ENCODE measurements at places on chromosomes 13 and 19.

DNA sequence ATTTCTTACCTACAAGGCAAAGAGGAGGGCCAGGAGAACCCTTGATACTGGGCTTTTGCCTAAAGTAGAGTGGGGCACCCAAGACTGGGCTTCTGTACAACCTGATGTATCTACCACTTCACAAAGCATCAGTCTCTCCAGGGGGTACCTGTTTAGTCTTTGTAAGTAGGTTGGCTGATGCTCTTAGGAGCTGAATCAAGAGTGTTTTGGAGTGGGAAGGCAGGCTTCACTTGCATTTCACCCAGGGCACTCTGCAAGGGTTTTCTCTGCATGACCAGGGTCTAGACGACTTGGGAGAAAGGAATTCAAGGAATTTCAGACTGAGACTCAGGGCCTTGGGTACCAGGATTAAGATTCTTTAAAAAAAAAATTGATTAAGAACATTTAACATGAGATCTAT is 361.5 kb downstream of the RFC3 start:
- DNase-seq: no peak

GRCh38 chr13:44211286-44211685 is 162.3 kb upstream of the SERP2 start:
- no peak for DNase-seq

GRCh38 chr13:50677258-50677657 is 166.2 kb downstream of the DLEU7 start:
- no peak for DNase-seq

- no peak for DNase-seq
These were observed 6.1 kb upstream of the C13orf46 start for GRCh38 chr13:113979791-113980471.

DNA sequence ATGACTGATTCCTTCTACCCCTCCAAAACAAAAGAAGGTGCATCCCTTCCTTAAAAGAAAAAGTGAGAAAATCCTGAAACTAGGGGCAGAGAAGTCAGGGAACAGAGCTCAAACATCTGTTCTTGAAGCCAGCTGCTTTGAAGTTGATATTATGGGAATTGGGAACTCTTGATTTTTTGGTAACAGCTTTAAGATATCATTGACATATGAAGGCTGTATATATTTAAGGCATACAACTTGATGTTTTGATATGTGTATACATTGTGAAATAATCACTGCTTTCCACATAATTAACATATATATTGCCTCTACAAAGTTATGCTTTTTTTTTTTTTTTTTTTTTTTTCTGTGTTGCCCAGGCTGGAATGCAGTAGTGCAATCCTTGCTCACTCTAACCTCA is 117.1 kb downstream of the AKAP11 start:
- no peak for DNase-seq

DNA sequence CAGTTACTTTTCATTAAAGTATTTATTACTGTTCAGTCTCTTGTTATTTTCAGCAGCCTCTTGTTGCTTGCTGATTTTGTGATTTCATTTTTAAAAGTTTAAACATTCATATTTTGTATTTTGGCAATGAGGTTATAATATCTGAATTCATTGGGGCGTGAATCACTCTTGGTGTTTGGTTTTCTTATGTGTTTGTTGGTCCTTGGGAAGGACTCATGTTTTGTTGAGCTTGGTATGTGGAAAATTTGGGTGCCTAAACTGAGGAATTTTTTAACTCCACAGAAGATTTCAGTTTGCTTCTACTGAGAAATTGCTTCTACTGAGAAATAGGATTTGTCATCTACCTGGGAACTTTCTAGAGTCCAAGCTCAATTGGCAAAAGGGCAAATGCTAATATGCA is 38.2 kb downstream of the PDS5B start:
- no peak for DNase-seq

GRCh38 chr13:25528266-25528665 is 156.5 kb downstream of the ATP8A2 start:
- DNase-seq: no peak

- no peak for DNase-seq
These were observed 9.7 kb downstream of the TEX29 start for GRCh38 chr13:111330066-111330610.

DNA sequence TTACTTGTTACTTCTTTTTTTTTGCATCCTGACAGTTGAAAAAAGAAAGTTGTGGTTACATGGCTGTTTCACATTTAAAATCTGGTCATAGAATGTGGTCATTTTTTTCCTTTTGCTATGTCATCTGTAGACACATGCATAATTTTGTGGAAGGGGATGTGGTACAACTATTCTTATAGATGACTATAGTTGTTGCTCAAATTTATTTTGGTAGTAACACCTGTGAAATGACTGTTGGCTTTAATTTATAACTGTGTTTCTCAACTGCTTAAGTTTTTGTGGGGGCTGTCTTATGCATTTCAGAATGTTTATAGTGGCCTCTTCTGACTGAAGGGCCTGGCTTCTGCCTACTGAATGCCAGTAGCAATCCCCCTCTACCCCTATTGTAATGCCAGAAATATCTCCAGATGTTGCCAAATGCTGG is 130.5 kb downstream of the PAN3 start:
- DNase-seq: no peak

- DNase-seq: no peak
These were observed 16.5 kb upstream of the ATP1A3 start for GRCh38 chr19:42010245-42011126.

DNA sequence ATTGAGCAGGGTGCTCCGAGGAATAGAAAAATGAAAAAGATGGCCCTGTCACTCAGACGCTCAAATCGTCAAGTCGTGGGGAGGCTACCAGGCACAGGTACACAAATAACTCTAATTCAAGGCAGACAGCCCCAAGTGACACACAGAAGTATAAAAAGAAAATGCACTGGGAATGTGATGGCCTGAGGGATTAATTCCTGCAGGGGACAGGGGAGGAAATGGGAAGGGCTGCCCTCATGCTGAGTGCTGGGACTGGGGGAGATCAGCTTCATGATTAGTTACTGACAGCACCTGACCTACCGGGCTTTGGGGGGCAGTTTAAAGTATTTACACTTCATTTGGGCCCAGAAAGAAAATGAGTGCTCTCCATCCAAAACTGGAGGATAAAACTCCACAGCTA is 20.9 kb upstream of the UBE2L5 start:
- DNase-seq: no peak

DNA sequence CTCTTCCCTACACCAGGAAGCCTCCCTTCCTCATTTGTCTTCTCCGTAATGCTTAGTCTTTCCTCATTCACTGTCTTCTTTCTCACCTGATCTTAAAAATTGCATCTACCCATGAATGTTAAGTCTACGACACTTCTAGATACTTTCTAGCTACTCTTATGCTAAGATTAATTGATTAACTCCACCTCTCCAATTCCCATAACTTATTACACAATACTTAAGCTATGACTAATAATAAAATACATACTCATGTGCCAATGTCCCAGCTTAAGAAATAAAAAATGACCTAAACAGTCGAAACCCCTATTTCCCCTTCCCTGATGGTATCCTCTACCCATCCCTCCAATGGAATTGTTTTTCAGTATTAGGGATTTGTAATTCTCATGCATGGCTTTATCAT is 22.8 kb upstream of the ZNF527 start:
- DNase-seq: no peak

- peak; percentile 79 for DNase-seq
These were observed 441.1 kb upstream of the HTR2A start for GRCh38 chr13:47337781-47338507.

DNA sequence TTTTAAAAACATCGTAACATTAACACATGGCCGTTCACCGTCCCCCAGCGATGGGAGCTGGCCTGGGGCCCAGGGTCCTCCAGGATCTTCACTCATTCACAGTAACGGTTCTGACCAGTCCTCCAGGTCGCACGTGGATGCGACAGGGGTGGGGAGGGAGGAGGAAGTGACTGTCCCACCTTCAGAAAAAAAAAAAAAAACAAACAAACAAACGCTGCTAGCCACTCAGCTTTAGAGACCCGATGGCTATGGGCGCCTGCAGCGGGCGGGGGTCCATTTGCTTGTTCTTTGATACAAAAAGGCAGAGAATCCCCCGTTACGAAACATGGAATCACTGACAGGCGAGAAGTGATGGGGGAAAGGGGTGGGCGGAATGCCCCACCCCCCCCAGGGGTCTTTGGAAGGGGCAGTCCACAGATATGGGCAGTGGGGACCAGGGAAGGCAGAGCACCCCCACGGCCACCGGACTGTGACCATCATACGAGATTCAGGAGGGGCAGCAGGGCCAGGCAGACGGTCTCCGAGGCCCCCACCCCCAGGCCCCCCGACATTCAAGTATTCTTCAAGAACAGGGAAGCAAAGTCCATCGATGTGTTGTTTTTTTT is 13.3 kb downstream of the MKNK2 start:
- no peak for DNase-seq

DNA sequence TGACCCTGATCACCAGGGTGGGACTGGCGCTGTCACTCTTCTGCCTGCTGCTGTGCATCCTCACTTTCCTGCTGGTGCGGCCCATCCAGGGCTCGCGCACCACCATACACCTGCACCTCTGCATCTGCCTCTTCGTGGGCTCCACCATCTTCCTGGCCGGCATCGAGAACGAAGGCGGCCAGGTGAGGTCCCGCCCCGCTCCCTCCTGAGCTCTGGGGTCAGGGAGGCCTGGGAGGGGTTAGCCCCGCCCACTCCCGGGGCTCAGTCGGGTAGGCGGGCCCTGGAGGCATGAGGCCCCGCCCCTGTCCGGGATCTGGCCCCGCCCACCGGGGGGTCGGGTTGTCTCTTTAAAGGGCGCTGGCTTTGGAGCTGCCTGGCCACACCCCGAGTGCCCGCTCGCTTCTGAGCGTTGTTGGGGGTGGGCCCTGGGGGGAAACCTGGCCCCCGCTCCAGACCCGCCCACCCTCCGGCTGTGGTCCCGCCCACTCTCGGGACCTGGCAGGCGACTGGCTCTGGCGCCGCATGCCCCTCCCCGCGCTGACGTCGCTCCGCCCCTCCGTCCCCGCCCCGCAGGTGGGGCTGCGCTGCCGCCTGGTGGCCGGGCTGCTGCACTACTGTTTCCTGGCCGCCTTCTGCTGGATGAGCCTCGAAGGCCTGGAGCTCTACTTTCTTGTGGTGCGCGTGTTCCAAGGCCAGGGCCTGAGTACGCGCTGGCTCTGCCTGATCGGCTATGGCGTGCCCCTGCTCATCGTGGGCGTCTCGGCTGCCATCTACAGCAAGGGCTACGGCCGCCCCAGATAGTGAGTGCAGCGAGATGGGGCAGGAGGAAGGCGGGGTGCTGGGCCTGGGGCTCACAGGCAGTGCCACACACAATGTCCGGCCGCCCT is 13.1 kb downstream of the DDX39A start:
- peak; percentile 58 for DNase-seq

DNA sequence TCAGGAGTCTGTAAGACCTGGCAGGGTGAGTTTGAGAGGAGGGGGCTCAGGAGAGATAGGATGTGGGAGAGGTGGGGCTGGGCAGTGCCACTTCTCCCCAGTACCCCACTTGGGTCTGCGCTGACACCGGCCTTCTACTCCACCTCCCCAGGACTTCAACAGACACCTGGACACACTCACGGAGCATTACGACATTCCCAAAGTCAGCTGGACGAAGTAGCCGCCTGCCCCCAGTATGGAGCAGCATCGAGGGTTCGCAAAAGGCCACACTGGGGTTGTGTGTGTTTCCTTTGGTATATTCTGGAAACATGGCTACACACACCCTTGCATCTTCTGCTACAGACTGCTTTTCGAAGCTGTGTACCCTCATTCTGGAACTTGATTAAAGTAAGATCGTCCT is 5.5 kb downstream of the FAM32A start:
- no peak for DNase-seq

GRCh38 chr19:13723206-13723605 is 41.1 kb upstream of the MRI1 start:
- DNase-seq: no peak

DNA sequence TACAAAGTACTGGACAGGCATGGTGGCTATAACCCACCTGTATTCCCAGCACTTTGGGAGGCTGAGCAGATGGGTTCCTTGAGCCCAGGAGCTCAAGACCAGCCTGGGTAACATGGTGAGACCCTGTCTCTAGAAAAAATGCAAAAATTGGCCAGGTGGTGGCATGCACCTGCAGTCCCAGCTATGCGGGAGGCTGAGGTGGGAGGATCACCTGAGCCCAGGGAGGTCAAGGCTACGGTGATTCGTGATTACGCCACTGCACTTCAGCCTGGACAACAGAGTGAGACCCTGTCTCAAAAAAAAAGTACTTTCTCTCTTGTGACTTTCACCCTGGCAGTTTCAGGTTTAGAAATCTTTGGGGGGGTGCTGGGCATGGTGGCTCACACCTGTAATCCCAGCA is 11.2 kb upstream of the RAB8A start:
- DNase-seq: no peak

GRCh38 chr13:77650409-77650808 is 47.1 kb upstream of the SLAIN1 start:
- DNase-seq: no peak

GRCh38 chr13:47000165-47000564 is 103.3 kb upstream of the HTR2A start:
- peak; percentile 27 for DNase-seq
